ENCODE measurements at places on chromosomes 13 and 19.
A peak's percentile ranks its signal among the peaks of the same experiment; 100 is the strongest.

- no peak for DNase-seq
Measured at GRCh38 chr13:102563267-102563666, 33.5 kb upstream of the TPP2 start.

DNA sequence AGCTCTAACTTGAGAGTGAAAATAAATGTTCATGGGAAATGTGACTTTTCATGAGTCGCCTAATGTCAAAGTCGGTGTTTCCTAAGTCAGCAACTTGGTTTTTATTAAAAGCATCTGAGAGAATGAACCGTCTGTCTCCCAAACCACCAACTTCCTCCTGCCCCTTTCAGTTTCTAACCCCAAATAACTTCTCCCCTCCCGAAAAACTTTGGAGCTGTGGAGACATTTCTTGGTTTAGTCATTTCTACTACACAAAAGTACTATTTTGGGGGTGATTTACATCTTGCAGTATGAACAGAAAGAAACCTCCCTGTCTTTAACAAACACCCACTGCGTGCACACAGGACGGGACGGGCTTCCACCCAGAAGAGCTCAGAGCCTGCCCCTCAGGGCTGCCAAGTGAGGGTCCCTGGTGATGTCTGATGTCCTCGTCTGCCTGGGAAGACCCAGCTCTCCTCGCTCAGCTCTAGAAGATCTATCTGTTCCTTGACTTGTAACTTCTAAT lies 65.0 kb downstream of the RASA3 start:
- no peak for DNase-seq

DNA sequence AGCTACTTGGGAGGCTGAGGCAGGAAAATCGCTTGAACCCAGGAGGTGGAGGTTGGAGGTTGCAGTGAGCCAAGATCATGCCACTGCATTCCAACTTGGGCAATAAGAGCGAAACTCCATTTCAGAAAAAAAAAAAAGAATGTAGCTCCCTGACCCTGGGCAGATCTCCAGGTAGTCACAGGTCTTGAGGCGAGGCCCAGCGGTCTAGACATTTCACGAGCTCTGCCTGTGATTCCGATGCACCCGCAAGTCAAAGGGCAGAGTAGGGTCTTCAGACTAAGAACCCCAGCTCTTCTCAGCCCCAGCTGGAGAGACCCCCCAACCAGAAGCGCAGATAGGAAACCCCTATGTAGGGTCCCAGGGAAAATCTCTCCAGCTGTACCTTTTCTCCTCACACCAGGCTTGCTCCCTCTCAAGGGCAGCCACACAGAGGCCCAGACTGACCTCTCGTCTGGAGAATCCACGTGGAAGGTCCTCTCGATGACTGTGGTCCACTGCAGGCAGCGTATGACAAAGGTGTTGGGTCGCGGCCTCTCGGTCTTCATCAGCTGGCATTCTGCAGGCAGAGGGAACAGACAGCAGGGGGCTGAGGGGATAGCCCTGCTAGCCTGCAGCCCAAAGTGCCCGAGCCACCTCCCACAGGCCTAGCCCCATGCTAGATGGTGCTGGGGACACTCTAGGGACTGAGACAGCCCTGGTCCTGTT lies 28.4 kb upstream of the CCNP start:
- no peak for DNase-seq

DNA sequence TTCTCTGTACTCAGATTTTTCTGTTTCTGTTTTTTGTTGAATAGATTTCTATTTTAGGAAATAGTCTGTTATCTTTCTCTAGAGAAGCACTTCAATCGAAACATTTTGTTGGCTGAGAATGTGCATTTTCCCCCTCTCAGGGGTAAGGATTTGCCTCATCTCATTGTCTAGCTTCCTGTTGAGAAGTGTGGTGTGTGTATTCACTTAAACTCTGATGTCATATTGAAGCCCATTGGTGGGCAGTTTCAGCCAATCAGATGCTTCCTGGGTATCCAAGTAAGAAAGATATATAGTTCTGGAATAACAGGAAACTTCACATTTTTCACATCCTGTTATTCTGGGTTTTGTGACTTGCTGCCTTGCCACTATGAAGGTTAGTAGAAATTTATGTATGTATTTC lies 87.6 kb downstream of the ARHGEF7 start:
- DNase-seq = no peak

DNA sequence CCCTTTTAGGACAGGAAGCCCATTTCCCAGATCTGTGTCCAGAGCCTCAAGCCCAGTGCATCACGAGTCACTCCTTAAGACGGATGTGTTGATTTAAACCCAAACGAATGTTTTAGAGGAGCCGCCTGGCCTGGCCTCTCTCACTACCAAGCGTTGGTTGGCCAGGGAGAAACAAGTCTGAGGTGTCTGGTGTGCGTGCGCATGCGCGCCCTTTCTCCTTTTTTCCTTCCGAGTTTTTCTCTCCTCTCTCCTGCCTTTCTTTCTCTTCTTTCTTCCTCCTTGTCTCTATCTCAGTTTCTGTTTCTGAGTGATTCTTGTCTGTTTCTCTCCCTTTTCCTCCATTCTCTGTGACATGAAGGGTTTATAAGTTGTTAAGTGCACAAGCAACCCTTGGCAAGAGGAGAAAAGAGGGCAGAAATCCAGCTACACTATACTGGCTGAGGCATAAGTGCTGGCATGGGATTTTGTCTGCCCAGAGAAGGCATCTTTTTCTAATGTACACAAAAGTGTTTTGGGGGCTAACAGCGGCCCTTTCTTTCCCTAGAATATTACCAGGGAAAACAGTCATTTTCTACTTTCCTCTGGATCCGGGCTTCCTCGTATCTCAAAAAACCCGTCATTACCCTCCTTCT lies 170.5 kb downstream of the DNAJC15 start:
- no peak for DNase-seq

- no peak for DNase-seq
Measured at GRCh38 chr13:27821566-27821965, 29.3 kb downstream of the GSX1 start.

DNA sequence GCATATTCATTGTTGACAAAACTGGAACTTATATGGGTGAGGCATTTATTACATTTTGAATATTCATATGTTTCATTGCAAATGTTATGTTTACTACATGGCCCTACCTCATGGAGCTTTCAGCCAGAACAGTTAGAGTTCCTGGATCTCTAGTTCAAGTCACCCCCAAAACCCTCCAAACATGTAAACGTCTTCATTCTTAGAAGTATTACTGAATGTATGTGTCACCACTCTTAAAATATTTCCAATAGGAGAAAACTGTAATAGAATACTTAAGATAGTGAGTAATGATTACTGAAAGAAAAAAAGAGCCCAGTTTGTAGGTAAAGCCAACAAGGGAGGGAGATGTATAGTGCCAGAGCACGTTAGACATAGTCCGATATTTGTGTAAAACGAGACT lies 23.5 kb downstream of the URI1 start:
- DNase-seq = no peak

GRCh38 chr19:2802826-2803225 lies 16.8 kb upstream of the ZNF554 start:
- DNase-seq = no peak

- no peak for DNase-seq
Measured at GRCh38 chr13:75705395-75705794, 69.3 kb downstream of the LMO7 start.

GRCh38 chr13:101452519-101453485 lies at the start of gene ITGBL1:
TSS of gene ITGBL1 (plus strand) at chr13:101452675. CDS start at chr13:101452834, 159 bp downstream.
- no peak for DNase-seq

GRCh38 chr13:73365252-73365651 lies 306.4 kb downstream of the KLF5 start:
- no peak for DNase-seq

- DNase-seq = no peak
Measured at GRCh38 chr19:38868551-38868950, 9.5 kb downstream of the RINL start.

DNA sequence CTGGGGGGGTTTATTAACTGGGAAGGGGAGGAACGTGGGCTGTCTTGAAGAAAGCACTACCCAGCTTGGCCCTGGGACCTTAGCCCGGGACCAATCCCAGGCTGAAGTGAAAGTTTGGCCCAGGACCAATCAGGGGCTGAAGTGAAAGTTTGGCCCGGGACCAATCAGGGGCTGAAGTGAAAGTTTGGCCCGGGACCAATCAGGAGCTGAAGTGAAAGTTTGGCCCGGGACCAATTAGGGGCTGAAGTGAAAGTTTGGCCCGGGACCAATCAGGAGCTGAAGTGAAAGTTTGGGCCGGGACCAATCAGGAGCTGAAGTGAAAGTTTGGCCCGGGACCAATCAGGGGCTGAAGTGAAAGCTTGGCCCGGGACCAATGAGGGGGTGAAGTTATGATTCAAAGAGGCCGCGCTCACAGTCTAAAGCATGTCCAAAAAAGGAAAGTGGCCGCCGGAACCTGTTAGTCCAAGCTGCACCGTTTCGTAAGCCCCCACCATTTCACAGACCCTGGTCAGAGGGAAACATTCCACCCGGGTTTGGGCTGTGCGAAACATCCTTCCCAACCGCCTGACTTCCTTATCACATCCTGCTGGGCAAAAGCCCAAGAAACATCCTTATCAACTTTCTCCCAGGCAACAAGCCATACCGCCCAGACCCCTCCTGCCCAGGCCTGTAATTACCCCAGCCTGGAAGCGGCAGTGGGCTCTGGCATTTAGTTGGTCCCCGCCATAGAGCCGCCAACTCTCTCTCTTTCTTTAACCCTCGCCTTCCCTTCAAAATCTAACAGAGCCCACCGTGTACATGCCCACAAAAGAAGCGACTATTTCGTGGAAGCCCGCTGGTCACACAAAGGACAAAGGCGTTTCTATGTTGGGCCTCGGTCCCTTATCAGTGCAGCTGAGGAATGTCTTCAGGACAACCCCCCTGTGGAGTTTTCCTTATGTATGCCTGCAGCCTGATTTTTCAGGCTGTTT lies 1.1 kb downstream of the ZNF850 start:
- peak; percentile 39 for DNase-seq

DNA sequence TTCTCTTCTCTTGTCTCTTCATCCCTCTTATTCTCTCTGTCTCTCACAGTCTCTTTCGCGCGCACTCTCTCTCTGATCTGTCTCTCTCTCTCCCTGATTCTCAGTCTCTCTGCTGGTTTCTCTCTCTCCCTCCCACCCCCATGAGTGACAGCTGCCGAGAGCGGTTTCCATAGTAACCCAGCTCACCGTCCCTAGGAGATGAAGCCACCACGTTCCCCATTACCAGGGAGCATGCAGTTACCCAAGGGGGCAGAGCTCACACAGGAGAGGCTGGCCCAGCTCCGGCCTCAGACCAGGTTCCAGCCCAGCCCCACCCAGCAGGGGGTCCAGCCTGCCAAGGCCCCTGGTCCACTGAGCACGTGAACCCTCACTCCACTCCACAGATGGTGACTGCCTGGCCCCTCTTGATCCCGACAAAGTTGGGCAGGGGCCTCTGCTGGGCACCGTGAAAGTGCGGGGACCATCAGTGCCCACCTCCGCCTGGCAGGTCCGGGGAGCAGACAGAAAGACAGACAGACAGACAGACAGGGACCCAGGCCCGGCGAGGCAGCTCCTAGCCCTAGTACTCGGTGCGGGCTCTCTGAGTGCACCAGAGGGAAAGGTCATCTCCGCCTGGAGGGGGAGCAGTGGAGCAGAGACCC lies 50.6 kb downstream of the CELF5 start:
- no peak for DNase-seq

DNA sequence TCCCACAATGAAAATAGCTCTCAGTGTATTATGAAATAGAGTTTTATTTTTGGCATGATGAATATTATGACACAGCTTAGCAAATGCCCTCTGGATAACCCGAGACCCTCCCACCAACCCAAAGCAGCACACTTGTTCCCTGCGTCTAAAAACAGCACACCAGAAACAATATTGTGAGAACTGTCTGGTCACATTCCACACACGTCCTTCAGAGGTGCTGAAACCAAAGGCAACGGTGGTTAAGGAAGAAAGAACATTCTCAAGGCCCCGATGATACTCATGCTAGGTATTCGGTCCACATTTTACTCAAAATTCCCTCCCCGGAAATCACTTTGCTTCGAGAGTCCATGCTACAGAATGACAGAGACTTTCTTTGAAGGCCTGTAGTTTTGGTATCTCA lies 156.7 kb downstream of the SLC7A1 start:
- DNase-seq = no peak

- no peak for DNase-seq
Measured at GRCh38 chr13:62920159-62920558, 1504.5 kb upstream of the PCDH20 start.

- DNase-seq = no peak
Measured at GRCh38 chr13:69956349-69956748, 151.3 kb upstream of the ATXN8OS start.

DNA sequence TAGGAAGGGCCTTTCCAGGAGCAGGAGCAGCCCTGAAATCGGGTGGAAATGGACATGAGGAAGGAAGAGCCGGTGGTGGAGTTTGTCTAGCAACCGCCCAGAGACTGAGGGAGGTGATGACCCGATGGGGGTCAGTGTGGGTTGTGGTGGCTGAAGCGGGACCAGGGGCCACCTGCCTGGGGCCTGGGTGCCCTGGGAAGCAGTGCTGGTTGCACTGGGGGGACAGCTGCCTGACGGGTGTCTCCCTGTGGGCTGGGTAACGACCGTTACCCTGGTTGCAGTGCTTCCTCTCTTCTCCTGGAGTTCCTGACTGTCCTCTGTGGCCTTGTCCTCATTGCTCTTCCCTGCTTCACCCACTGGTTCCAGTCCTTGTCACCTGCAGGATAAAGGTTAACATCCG lies 13.0 kb downstream of the ZNF536 start:
- no peak for DNase-seq

DNA sequence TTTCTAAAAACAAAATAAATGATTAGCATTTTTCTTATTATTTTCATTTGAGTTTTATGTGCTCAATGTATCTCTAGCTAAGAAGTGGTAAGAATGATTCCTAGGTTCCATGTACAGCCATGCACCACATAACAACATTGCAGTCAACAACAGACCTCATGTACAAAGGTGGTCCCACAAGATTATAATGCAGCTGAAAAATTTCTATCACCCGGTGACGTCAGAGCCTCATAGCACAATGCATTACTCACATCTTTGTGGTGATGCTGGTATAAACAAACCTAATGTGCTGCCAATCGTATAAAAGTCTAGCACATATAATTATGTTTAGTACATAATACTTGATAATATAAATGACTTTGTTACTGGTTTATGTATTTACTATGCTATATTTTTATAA lies 120.5 kb downstream of the SLC7A1 start:
- DNase-seq = no peak

DNA sequence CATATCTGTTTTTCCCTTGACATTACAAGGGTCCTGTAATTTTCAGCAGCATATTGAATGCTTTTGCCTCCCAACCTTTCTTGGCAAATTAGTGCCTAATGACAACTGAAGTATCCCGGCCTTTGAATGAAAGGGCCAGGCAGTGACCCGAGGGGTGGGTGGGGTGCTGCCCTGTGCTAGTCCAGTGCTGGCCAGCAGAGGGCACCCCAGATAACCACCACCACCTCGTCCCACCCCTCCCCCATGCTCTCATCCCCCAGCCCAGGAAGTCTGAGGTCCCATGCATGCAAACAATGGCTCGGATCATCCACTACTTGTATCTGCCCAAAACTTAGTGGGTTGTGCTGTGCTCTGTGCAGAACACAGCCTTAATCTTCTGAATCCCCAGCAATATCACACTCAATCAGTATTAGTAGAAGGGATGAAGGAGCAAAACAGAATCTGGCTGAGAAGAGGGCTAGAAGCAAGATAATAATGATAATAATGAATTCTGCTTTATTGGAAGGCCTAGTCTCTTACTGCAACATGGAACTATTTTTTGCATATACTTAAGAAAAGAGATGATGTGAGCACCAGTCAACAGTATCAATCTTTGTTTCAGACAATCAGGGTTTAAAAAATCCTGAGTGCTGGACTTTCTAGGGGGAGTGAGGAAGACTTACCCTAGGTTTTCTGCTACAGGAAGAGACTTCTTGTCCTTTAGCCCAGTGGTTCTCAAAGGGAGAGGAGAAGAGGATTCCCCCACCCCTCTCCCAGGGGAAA lies 3.8 kb downstream of the ATP12A start:
- no peak for DNase-seq

- no peak for DNase-seq
Measured at GRCh38 chr19:39825093-39825463, 8.9 kb downstream of the DYRK1B start.
